A673 (cell line): ENCODE measurements at places on chromosomes 3 and 15. TPM values are rescaled to one million over a fixed set of nuclear protein-coding genes. Genes with fewer than 3 reads are reported as not detected.

- DNase-seq, result no peak
- H3K4me3 ChIP-seq, result no peak overlapping the region
- H3K36me3 ChIP-seq, result no peaks in the 10 kb centered on the region
- H3K27me3 ChIP-seq, result peaks cover 42% of the 10 kb centered on the region
Measured at GRCh38 chr3:26623419-26624208, 1.0 kb downstream of the LRRC3B start.

DNA sequence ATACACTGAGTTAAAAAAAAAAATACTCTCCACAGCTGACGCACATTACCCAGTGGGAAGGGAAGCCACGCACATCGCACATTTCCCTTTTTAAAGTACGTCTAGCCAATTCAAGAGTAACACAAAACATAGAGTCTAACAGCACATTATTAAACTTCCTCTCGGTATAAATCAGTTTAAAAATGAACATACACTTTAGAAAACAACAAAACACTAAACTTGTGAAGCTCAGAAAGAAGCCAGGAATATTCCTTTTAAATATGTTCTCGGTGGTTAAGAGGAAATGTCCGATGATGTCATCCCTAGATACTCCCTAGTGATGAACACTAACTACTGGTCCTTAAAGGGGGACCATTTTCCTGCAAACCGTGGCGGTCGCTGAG, 721 bp downstream of the MYEF2 start:
- peak overlapping the region; percentile 93 for H3K27ac ChIP-seq
- H3K4me3 ChIP-seq, result peak overlapping the region; percentile 74
- H3K4me1 ChIP-seq, result peaks cover 11% of the 10 kb centered on the region
- no peaks in the 10 kb centered on the region for H3K27me3 ChIP-seq

Gene CLRN1
- not detected in 2 replicates for total RNA-seq

DNA sequence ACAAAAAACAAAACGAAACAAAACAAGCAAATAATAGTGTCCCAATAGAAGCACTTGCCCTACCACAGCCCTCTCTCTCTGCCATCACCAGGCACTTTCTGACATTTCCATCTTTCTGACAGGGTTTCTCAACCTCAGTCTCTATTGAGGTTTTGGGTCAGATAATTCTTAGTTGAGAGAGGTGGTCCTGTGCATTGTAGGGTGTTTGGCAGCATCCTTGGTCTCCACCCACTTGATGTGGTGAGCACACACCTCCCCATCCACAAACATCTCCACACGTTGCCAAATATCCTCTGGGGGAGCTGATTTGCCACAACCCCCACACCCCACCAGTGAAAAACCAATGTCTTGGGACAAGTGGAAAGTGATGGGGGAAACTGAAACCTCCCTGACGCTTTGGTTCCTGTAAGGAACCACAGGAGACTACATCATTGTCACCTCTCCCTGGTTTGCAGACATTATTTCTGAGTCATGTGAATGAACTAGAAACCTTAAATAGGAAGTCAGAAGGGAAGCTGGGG, 733.7 kb upstream of the CFAP20DC start:
- no peak overlapping the region for H3K4me3 ChIP-seq
- H3K36me3 ChIP-seq, result no peaks in the 10 kb centered on the region
- H3K27me3 ChIP-seq, result no peaks in the 10 kb centered on the region
- no peak overlapping the region for H3K27ac ChIP-seq
- no peak for DNase-seq

DNA sequence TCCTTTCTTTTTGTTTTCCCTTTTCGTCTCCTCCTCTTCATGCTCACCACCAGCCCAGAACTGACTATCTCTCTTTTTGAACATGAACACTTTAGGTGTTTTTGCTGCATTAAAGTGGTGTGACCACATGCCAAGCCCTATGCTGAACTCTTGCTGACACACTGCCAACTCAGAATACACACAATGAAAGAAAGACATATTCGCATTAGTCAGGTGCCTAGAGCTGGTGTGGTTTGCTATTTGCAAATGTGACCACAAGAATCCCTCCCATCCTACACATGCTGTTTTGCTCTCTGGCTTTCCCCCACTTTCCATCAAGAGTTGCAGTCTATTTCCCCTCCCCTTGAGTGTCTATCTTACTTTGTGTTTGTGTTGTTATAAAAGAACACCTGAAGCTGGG, 967.8 kb upstream of the CFAP20DC start:
- H3K4me3 ChIP-seq, result no peak overlapping the region
- no peak overlapping the region for H3K27ac ChIP-seq
- no peak for DNase-seq
- H3K4me1 ChIP-seq, result no peaks in the 10 kb centered on the region
- H3K27me3 ChIP-seq, result no peaks in the 10 kb centered on the region
- H3K36me3 ChIP-seq, result no peaks in the 10 kb centered on the region

Gene RAB6B
- 0.86 and 0.87 TPM in 2 replicates for total RNA-seq

Gene RBPMS2
- total RNA-seq, result 2.9 and 4.9 TPM in 2 replicates
